ENCODE measurements at places on chromosomes 2 and 18.

GRCh38 chr2:216777637-216778273 is 82.1 kb downstream of the TNP1 start:
- DNase-seq = peak; percentile 44

- DNase-seq = peak; percentile 84
These were observed 90.0 kb upstream of the HS6ST1 start for GRCh38 chr2:128408349-128409305.

- DNase-seq = no peak
These were observed 336.6 kb downstream of the DSC3 start for GRCh38 chr18:30705943-30706342.

DNA sequence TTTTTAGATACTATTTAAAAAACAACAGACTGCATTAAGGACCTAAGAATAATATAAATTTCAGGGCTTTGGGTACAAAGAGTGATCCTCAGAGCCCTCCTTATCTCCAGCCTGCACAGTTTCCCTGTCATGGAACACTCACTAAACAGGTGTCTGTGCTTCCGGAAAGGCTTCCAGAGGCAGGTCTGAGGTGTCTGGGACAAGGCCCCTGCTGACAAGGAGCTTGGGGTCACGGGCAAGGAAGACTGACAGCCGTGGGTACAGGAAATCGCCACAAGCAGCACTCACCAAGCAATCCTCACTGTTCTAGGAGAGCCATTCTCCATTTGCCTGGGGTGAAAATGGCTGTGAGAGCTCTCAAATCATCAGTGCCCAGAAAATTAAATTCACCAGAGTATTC is 220.3 kb upstream of the PXDN start:
- no peak for DNase-seq

DNA sequence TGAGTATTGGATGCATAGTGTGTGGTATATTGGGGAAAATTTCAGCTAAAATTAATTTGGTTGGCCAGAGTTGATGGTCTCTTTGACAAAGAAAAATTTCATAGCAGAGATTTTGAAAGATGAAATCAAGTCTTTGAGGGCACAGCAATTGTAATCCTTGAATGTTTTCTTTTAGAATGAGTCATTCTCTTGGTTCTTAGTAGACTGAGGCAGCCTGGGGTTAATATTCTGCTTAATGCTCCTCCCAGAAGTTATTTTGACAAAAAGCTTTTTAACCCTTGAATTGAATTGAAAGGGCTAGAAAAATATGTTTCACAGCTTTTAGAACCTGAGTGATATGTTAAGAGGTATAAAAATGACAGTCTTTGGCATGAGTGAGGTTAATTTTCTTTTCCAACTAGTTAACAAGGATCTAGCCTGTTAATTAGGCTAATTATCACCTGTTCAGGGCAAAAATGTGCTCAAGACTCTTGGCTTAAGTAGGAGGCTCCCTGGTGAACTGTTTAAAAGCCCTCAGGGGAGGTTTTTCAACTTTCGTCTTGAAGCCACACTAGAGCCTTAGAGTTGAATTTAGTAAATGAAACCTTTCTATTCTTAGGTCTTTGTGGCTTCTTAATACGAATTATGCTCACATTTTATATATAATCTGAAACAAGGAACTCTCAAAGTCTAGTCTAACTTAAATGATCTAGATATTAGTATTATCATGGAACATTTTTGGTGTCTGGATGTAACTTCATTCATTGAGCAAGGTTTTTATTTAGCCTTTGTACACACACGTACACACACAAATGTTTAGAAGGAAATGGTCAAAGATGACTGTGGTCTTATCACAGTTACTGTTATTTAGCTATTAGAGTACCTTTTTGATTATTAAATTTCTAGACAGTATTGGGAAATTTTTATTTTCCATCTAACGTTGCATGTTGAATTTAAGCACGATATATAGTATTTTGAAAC is 272.5 kb downstream of the ZNF407 start:
- no peak for DNase-seq

DNA sequence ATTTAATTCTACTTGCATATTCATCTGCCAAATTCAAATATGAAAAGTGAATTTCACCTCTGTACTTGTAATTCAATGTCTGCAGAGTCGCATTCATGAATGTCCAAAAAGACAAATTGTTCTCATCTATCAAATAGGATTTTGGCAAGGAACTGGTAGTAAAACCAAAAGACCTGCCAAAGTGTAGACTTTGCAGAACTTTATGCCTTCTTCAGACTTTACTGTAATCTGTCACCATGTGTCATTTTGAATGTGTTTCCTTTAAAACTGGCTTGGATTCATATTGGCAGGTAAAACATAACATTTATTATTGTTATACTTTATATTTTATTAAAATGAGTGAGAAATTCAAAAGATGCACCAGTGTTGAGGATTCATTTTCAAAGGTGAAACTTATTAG is 701.9 kb upstream of the LINC00305 start:
- no peak for DNase-seq

GRCh38 chr2:44233450-44234128 is 41.7 kb upstream of the SLC3A1 start:
- peak; percentile 77 for DNase-seq

GRCh38 chr2:75194184-75194868 is 5.0 kb downstream of the TACR1 start:
- no peak for DNase-seq

- DNase-seq = no peak
These were observed 1228.7 kb upstream of the DDX18 start for GRCh38 chr2:116585669-116586327.

DNA sequence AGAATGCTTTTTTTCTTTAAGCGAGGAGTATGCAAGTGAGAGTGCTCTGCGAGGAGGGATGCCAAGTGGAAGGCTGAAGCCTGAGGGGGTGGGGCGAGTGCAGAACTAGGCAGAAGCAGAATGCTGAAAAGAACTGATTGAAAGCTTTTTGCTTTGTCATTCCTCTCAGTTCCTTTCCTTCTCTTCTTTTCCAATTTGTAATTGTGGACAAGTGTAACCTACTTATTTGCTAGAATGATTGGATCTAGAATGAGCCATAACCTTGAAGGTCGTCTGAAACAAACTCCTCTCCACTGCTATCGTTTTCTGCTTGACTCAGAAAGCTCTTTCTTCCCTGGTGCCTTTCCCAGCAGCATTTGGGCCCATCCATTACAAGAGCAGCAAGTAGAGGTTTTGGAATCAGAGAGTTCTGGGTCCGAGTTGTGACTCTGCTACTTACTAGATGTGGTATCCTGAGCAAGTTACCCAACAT is 115.3 kb downstream of the METTL8 start:
- peak; percentile 17 for DNase-seq
